ENCODE measurements at places on chromosomes 4 and X.

GRCh38 chrX:16258882-16259281 is 91.6 kb downstream of the MAGEB17 start:
- no peaks in the 10 kb centered on the region for H3K36me3 ChIP-seq
- no peak overlapping the region for H3K27ac ChIP-seq
- no peaks in the 10 kb centered on the region for H3K27me3 ChIP-seq

GRCh38 chr4:135267148-135267865 is 1065.7 kb upstream of the PABPC4L start:
- H3K4me3 ChIP-seq, result no peak overlapping the region
- H3K36me3 ChIP-seq, result no peaks in the 10 kb centered on the region
- H3K27ac ChIP-seq, result no peak overlapping the region
- no peaks in the 10 kb centered on the region for H3K4me1 ChIP-seq
- H3K27me3 ChIP-seq, result no peaks in the 10 kb centered on the region
- no peak for DNase-seq

- no peaks in the 10 kb centered on the region for H3K27me3 ChIP-seq
- H3K27ac ChIP-seq, result no peak overlapping the region
- no peaks in the 10 kb centered on the region for H3K36me3 ChIP-seq
- DNase-seq, result no peak
- no peaks in the 10 kb centered on the region for H3K4me1 ChIP-seq
- H3K4me3 ChIP-seq, result no peak overlapping the region
Observed at GRCh38 chr4:74335341-74336021, 27.2 kb downstream of the EPGN start.

GRCh38 chr4:75005727-75006126 is 72.8 kb downstream of the PARM1 start:
- no peaks in the 10 kb centered on the region for H3K4me1 ChIP-seq
- no peak overlapping the region for H3K4me3 ChIP-seq
- no peaks in the 10 kb centered on the region for H3K27me3 ChIP-seq
- no peak for DNase-seq
- no peak overlapping the region for H3K27ac ChIP-seq

GRCh38 chr4:109912706-109913595 is at the start of gene EGF:
TSS of gene EGF (plus strand) at chr4:109912883. CDS start at chr4:109913336, 453 bp downstream.
- no peak within 1 kb of the TSS for H3K4me3 ChIP-seq
- H3K27ac ChIP-seq, result no peak within 1 kb of the TSS
- DNase-seq, result no peak
- no peaks in the 10 kb centered on the region for H3K27me3 ChIP-seq
- H3K4me1 ChIP-seq, result no peaks in the 10 kb centered on the region

GRCh38 chrX:52933976-52934703 is 24.2 kb downstream of the FAM156A start:
- H3K27ac ChIP-seq, result peak overlapping the region; percentile 93
- peaks cover 6% of the 10 kb centered on the region for H3K4me1 ChIP-seq

DNA sequence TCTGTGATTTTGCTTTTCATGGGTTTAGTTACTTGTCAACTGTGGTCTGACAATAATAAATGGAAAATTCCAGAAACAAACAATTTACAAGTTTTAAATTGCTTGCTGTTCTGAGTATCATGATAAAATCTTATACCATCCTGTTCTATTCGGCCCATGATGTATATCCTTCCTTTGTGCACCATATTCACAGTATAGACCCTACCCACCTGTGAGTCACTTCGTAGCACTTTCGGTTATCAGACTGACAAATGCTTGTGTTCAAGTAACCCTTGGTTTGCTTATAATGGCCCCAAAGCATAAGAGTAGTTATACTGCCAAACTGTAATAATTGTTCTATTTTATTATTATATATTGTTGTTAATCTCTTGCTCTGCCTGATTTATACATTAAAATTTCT is 1183.4 kb upstream of the PCDH7 start:
- no peaks in the 10 kb centered on the region for H3K36me3 ChIP-seq
- H3K4me1 ChIP-seq, result no peaks in the 10 kb centered on the region
- H3K27me3 ChIP-seq, result no peaks in the 10 kb centered on the region
- no peak overlapping the region for H3K27ac ChIP-seq
- no peak for DNase-seq

DNA sequence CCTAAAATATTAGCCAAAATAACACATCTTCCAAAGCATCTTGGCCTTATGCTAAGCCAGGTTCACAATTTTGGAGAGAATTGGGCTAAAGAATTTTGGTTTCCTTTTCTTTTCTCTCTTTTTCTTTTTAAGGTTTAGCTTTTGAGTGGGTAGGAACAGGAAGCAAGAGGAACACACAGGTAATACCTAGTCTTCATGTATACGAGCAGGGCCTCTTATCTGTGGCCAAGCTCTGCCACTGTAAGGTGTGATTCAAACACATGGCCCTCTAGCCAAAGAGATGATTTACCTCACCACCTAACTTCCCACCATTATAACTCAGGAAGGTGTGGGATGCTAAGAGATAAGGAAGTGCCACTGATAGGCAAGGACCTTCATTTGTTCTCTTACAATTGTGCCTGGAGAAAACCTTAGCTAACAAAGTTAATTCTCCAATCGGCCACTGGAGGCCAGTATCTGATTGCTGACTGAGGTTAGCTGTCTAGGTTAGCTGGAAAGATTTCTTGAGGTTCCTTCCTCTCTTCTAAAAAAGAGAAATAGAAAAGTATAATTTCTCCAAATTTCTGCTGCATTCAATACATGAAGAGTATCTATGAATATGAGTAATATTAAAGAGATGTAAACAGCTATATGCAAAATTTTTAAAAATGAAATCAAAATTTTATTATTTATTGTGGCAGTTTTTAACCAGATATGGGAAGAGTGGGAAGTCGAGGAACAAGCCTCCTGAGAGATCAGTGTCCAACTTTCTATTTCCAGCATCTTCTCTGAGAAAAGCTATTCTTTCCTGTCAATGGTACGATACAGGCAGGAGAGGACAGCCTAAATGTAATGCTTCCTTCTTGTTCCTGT is 30.1 kb upstream of the BBS7 start:
- no peak overlapping the region for H3K27ac ChIP-seq
- H3K4me1 ChIP-seq, result peaks cover 5% of the 10 kb centered on the region
- H3K27me3 ChIP-seq, result no peaks in the 10 kb centered on the region
- no peaks in the 10 kb centered on the region for H3K36me3 ChIP-seq

GRCh38 chr4:23106516-23106915 is 413.8 kb downstream of the GBA3 start:
- no peaks in the 10 kb centered on the region for H3K4me1 ChIP-seq
- H3K36me3 ChIP-seq, result no peaks in the 10 kb centered on the region
- no peak for DNase-seq

- no peak overlapping the region for H3K27ac ChIP-seq
- H3K27me3 ChIP-seq, result no peaks in the 10 kb centered on the region
- H3K4me1 ChIP-seq, result no peaks in the 10 kb centered on the region
- no peak for DNase-seq
Observed at GRCh38 chr4:35151816-35152572, 1092.3 kb downstream of the ARAP2 start.

DNA sequence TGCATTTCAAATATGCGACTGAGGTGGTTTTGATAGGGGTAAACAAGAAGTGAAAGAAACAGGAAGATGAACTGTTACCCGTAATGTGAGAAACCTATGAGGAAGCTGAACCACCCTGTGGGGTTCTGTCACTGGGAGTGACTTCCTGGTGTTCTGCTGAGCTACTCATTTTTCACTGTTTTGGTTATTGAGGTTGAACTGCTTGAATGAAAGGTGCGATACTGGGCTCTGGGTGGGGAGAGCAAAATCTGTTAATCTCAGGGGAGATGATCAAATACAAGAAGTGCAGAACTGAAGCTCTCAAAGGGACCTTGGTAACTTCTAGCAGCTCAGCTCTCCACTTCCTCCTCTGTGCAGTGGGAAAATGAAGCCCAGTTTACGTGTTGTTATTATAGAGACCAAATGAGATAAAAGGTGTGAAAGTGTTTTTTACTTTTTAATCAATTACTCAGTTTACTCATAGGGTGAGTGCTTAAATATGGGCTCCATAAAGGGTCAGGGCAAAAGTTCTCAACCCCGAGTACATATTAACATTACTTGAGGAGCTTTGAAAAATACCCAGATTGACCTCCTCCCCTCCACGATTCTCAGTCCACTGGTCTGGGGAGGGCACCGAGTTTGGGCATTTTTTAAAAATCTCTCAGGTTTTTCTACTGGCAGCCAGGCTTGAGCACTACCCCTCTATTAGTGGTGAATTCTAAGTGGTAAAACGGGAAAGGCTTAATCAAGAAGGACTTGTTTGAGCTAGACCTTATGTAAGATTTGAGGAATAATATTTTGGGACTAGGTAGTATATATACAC is 66.7 kb downstream of the COQ2 start:
- H3K4me3 ChIP-seq, result no peak overlapping the region
- H3K27ac ChIP-seq, result peak overlapping the region; percentile 89
- no peaks in the 10 kb centered on the region for H3K27me3 ChIP-seq
- DNase-seq, result no peak
- H3K36me3 ChIP-seq, result no peaks in the 10 kb centered on the region

DNA sequence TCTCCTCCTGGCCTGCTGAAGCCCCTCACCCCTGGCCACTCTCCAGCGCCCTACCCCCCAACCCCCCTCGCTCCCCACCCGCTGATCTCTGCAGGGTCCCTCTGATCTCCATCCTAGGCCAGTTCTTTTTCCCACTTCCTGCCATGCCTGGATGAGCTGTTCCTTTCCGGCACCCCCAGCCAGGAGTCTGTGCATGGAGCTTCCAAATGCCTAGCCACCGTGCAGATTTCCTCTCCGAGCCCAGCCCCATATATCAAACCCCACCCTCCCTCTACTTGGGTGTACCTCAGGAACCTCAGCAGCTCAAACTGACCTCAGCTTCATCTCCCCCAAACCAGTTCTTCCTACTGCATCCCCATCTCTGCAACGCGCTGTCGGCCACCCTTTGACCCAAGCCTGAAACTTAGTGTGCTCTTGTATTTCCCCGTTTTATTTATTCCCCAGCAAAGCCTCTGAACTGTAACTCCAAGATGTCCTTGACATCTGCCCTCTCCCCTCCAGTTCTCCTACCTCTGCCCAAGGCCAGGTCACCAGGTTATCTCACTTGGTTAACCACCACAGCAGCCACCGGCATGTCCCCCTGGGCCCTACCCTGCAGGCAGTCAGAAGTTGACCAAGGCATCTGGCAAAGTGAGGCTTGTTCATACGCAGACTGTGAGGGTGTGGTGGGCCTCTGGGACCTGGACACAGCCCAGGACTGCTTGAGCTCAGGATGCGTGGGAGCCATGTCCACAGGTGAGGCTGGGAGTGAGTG is 194.9 kb upstream of the PSAPL1 start:
- DNase-seq, result no peak
- H3K36me3 ChIP-seq, result no peaks in the 10 kb centered on the region
- no peak overlapping the region for H3K27ac ChIP-seq

DNA sequence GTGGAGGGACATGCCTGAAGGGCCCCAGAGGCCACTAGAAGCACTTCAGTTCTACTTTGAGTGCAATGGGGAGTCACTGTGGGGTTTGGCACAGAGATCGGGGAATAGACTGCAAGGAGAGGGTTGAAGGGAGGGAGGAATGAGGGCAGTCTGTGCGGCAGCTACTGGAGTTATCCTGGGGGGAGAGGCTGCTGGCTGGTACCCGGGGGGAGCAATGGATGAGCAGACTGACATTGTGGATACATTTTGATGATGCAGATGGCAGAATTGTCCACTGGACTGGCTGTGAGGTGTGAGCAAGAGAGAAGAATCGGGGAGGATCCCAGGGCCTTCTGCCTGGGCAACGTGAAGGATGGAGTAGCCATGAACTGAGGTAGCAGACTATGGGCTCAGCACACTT is 2.8 kb upstream of the MAMLD1 start:
- H3K4me3 ChIP-seq, result no peak overlapping the region
- peaks cover 14% of the 10 kb centered on the region for H3K27me3 ChIP-seq
- no peaks in the 10 kb centered on the region for H3K36me3 ChIP-seq
- no peak for DNase-seq

- no peaks in the 10 kb centered on the region for H3K27me3 ChIP-seq
- no peak overlapping the region for H3K4me3 ChIP-seq
- no peak overlapping the region for H3K27ac ChIP-seq
- H3K36me3 ChIP-seq, result no peaks in the 10 kb centered on the region
- DNase-seq, result no peak
Observed at GRCh38 chr4:155032521-155033229, 175.8 kb upstream of the NPY2R start.

DNA sequence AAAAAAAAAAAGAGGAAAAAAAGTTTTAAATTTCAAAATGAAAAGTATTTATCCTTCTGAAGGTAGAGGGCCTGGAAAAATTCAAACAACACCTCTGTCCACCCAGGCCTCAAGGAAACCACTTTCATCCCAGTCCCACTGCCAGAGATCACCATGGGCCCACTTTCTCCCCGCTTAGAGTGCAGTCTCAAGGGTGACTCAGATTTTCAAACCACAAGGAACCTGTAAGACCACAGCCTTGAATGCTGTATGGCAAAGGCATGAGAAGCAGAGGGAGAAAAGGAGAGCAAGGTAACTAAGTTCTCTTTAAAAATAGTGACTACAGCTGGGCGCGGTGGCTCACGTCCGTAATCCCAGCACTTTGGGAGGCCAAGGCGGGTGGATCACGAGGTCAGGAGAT is 87.9 kb upstream of the PACRGL start:
- H3K36me3 ChIP-seq, result peaks cover 3% of the 10 kb centered on the region
- H3K27me3 ChIP-seq, result no peaks in the 10 kb centered on the region
- DNase-seq, result no peak
- H3K4me3 ChIP-seq, result no peak overlapping the region
- no peak overlapping the region for H3K27ac ChIP-seq
- H3K4me1 ChIP-seq, result no peaks in the 10 kb centered on the region

GRCh38 chr4:6423575-6423974 is 48.8 kb downstream of the PPP2R2C start:
- H3K36me3 ChIP-seq, result no peaks in the 10 kb centered on the region
- no peaks in the 10 kb centered on the region for H3K4me1 ChIP-seq
- no peaks in the 10 kb centered on the region for H3K27me3 ChIP-seq
- no peak overlapping the region for H3K4me3 ChIP-seq
- no peak for DNase-seq

- H3K27ac ChIP-seq, result no peak overlapping the region
- no peaks in the 10 kb centered on the region for H3K27me3 ChIP-seq
- H3K36me3 ChIP-seq, result no peaks in the 10 kb centered on the region
Observed at GRCh38 chr4:69239557-69240168, 25.1 kb upstream of the UGT2B11 start.

DNA sequence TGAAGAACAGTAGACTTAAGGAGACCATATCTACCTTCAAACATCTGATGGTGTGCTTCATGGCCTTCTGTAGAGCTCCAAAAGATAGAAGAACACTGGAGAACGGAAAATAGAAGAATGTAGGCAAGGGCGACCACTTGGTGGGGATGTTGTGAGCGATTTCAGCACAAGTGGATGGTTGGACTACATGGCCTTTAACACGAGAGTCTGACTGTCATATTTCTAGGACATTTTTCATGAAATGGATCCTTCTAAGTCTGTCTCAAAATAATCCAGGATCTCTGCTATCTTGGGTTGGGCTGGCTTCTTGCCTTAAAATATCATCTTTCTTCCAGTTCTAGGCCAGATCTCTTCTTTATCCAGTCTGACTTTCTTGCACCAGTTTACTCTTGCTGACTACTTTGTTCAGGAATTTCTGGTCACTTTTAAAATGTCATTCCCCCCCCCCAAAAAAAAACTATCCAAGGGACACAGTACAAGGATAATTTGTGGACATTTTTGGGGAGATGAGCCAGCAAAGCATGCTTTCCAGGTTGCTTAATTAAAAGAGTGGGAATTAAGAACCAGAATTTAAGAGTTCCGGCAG is 1.2 kb upstream of the MID1IP1 start:
- no peaks in the 10 kb centered on the region for H3K27me3 ChIP-seq
- H3K27ac ChIP-seq, result no peak overlapping the region
- H3K4me1 ChIP-seq, result peaks cover 18% of the 10 kb centered on the region
- no peaks in the 10 kb centered on the region for H3K36me3 ChIP-seq

GRCh38 chr4:128775477-128775876 is 34.0 kb upstream of the JADE1 start:
- H3K27ac ChIP-seq, result no peak overlapping the region
- DNase-seq, result no peak
- no peak overlapping the region for H3K4me3 ChIP-seq
- no peaks in the 10 kb centered on the region for H3K27me3 ChIP-seq
